ENCODE measurements at places on chromosomes 13 and 19.

DNA sequence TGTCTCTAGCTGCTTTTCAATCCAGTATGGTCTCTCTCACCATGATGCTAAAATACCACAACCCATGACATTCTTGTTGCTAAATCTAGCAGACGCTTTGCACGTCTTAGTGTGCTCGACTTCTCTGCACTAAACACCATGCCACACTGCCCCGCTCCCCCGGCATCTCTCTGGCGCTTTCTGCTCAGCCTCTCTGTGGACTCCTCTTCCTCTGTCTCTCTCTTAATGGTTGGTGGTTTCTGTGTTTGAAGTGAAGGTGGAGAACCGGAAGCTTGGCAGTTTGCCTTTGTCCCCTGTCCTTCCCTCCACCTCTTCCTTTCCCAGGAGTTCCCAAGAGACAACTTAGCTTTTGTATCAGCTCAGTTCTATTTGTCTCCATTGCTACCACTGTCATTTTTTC is 8.8 kb downstream of the ERCC5 start:
- DNase-seq: peak; percentile 17

- no peak for DNase-seq
Measured at GRCh38 chr13:101554420-101555125, 102.1 kb downstream of the ITGBL1 start.

DNA sequence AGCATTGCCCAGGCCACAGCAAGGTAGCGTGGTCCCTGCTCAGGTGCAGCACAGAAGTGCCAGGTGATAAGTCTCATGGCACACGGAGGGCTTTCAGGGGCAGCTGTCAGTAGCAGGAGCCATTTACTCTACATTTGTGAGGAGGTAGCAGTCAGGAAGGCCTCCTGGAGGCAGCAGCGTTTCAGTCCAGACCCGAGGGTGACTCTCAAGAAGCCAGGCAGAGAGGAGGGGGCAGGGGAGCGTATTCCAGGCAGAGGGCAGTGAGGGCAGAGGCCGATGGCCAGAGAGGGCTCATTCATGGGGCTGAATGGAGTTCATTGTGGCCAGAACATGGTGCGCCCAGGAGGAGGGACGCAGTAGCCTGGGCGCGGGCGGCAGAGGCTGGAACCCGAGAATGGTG is 8.9 kb downstream of the PIAS4 start:
- no peak for DNase-seq

GRCh38 chr13:30354493-30355383 is 47.4 kb upstream of the KATNAL1 start:
- no peak for DNase-seq

DNA sequence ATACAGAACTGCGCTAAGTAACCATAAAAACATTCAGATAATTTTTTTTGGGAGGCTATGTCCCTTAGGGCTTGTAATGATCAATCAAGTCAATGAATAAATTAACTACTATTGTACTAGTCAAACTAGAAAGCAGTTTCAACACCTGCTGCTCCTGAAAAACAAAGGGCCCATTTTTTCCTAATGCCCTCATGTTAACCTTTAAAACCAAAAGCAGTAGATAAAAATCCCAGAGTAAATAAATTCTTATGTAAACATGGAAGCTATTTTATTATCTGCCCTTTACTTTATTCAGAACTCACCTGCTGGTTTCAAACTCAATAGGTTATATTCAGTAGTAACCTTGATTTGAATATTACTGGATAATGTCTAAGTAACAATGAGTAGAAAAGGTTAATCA is 159.5 kb upstream of the STARD13 start:
- DNase-seq: no peak

DNA sequence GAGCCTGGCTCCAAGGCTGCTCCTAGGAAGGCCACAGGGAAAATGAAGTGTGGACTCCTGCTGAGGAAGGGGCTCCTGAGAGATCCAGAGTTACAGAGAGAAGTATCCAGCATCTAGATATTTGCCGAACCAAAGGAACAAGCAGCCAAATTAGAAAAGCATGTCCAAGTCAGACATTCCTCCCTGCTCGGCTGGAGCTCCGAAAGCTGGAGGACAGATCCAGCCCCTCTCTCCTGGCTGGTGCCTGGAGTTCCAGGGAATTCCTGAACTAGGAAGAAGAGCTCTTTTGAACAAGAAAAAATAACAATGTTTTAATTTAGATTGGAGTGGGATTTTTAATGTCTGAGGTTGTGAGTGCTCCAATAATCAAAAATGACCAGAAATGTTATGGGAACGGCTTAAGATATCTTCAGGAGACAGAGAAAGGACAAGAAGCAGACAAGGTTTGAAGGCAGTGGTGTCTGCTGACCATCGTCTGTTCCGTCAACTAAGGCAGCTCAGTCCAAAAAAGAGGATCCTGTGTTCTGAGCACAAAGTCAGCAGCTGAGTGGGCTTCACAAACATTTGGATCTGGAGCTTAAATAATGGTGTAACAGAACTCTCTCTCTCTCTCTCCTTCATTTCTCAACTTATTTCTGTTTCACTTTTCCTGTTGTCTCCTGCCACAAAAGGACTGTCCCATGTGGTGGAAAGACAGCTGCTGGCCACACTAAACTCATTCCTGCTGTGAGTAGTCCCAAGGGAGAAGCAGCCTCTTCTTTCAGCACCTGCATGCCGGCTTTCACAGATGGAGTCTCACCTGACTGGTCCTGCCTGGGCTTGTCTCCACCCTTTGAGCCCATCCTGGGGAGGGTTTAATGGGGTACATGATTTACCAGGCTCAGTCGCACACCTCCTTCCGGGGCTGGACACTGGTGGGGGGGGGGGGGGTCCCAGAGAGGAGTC is 31.5 kb upstream of the IRS2 start:
- DNase-seq: no peak
